ENCODE measurements at places on chromosomes 6 and 20.
A peak's percentile ranks its signal among the peaks of the same experiment; 100 is the strongest.

DNA sequence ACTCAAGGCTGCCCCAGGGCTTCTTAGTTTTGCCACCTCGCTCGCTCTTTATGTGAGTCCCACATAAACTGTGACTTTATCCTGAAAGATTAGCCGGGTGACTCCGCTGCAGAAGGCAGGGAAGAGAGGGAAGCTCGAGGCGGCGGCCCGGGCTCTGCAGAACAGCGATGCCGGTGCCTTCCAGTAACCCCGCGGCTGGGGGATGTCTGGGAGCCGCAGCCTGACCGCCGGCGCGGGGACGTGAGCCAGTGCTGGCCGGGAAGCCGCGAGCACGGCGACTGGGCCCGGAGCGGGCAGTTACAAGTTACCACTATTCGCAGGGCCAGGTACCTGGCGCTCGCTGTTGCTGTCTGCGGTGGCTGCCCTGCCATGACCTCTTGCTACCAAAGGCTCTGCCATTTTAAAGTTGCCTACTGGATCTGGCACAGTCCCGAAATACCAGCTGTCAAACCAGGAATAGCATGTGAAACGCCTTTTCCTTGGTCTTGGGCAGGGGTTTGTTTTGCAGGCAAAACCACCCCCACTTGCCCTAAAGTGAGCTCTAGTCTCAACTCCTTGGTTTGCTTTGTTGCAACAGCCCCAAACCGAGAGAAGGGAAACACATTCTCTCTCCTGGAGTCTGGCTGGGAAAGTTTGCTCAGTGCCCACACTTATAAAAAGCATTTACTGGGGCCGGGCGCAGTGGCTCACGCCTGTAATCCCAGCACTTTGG is 124.0 kb upstream of the SLC2A12 start:
- no peak for DNase-seq

- DNase-seq: no peak
Measured at GRCh38 chr6:147132889-147133288, 71.3 kb upstream of the STXBP5 start.

GRCh38 chr20:11047559-11047958 is 373.8 kb upstream of the JAG1 start:
- DNase-seq: no peak

GRCh38 chr6:89200706-89201215 is 16.4 kb downstream of the GABRR1 start:
- no peak for DNase-seq

- DNase-seq: no peak
Measured at GRCh38 chr20:640674-641515, 12.1 kb downstream of the SRXN1 start.

GRCh38 chr20:21614980-21615379 is 90.5 kb upstream of the PAX1 start:
- no peak for DNase-seq

GRCh38 chr6:30171677-30172471 is 8.5 kb downstream of the TRIM15 start:
- no peak for DNase-seq

DNA sequence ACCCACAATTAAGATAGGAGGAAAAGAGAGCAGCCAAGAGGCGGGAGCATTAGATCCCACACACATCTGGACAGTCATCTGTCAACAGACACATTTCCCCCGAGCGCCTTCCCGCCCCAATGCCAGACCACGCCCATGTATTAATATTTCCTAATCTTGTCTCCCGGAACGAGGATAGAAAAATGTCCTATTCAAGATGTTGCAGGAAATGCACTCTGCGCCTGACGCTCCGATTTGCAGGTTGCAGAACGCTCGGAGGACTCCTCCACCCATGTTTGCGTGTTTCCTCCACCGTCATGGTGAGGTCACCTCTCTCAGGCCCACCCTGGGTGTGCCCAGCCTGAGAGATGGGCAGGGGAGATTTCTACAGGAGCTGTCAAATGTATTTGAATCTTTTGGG is 215.2 kb downstream of the TAF4 start:
- no peak for DNase-seq

DNA sequence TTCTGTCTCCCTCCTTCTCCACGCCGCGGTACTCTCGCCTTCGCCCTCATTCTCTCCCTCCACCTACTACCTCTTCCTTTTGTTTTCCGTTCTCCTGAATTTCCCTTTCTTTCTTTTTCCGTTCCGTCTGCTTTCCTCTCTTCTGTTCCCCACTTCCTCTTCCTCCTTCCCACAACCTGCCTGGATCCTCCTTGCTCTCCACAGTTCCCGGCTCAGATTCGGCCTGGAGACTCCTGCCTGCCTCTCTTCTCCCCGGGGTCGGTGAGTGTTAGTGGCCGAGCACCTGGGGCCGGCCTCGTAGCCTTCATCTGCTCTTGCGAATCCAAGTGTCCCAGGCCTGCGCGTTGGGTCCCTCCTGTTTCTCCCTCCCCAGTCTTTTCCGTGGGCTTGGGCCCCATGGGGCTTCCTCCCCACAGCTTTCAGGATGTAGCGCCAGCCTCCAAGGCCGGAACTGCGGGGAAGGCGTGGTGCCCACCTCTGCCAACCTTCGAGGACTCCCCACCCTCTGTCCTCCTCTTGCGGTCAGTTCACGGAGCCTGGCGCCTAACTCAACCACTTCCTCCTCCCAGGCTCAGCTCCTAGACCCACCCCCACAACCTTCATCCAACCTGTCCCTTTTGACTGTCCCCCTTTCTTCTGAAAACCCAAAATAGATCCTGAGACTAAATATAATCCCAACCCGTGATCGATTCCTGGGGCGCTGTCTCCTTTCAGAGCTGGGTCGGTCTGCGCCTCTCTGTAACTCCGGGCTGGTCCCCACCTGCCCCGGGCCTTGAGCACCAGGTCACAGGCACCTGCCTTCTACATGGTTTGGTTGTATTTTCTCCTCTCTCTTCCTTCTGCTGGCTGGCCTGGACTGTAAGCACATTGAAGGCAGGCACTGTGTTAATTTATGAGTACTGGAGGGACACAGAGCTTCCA is 6.8 kb downstream of the NRN1 start:
- DNase-seq: no peak

GRCh38 chr6:108665495-108666196 is 104.9 kb downstream of the FOXO3 start:
- DNase-seq: no peak

DNA sequence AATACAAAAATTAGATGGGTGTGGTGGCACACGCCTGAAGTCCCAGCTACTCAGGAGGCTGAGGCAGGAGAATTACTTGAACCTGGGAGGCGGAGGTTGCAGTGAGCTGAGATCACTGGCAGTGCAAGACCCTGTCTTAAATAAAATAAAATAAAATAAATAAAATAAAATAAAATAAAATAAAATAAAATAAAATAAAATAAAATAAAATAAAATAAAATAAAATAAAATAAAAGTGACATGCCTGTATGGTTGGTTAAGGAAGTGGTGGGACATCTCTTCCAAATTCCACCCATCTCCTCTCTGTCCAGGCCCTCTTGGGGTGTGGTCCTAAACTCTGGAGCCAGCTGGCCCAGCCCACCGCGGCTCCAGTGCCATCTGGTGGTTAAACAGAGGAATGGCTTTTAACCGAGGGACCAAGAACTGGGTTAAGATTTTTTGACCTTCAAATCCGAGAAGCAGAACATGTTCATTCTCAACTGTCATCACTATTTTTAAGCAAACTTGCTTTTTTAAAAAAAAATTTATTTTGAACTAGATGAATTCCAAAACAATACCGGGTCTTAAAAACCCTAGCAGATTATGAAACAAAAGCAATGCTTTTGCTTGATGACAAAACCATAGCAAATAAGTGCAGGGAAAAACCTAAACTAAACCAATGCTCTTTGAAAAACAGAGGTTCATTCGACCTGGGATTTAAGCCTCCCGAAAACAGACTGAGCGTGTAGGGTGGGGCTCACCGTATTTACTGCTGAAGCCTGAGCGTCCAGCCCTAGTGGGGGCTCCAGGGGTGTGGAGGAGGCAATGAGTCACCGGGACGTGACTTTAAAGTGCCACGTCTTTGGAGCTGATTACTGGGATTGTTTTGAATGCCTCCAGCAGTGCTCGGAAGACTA is 68.8 kb downstream of the CDC5L start:
- peak; percentile 10 for DNase-seq

DNA sequence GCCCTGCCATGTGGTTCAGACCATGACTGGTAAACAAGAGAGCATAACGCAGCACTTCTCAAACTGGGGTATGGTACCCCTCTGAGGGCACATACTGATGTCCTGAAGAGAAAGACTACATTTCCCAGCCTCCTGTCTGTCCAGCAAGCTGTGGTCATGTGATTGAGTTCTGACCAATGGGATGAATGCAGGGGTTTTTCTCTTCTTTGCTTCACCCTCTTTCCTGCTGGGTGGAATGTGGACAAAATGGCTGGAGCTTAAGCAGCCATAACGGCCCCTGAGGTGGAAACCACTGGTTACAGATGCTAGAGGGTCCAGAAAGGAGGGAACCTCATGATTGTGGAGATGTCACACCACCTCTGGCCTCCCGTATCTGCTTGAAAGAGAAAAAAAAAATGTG is 19.4 kb upstream of the KCNB1 start:
- DNase-seq: no peak

DNA sequence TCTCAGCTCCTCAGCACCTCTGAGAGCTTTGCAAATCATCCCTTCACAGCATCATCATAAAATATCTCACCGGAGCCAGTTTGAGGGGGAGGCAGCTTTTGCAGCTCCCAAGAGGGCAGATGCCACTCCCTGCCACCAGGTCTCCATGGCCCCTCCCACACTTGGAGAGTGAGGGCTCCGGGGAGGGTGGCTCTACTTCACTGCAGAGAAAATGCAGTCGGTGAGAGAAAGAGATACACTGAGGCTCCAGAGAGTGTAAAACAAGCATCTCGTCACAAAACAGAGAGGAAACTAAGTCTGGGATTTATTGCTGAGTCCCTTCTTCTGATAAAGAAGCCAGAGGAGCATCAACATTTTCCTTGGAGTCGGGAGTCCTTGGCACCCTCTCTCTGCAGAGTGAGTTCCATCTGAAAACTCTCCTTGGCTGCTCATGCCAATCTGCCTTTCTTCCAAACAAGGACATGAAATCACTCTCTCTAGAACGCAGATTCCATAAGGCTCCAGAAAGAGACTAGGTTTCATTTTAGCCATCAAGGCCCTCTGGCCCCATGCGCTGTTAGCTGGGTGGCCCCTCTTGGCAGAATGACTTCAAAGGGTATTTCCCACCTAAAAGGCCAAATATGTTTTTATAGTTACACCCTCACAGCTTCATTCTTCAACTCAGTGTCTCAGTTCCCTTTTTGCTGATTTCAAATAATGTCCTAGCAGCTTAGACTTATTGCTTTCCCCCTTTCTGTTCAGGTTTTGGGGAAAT is 70.6 kb upstream of the F13A1 start:
- DNase-seq: no peak

Data from AG09319 (cell line).